Activated CD8-positive, alpha-beta memory T cell treated with anti-CD3 and anti-CD28 coated beads for 4 hours (primary cell): ENCODE measurements at places on chromosomes 3 and 15.

DNA sequence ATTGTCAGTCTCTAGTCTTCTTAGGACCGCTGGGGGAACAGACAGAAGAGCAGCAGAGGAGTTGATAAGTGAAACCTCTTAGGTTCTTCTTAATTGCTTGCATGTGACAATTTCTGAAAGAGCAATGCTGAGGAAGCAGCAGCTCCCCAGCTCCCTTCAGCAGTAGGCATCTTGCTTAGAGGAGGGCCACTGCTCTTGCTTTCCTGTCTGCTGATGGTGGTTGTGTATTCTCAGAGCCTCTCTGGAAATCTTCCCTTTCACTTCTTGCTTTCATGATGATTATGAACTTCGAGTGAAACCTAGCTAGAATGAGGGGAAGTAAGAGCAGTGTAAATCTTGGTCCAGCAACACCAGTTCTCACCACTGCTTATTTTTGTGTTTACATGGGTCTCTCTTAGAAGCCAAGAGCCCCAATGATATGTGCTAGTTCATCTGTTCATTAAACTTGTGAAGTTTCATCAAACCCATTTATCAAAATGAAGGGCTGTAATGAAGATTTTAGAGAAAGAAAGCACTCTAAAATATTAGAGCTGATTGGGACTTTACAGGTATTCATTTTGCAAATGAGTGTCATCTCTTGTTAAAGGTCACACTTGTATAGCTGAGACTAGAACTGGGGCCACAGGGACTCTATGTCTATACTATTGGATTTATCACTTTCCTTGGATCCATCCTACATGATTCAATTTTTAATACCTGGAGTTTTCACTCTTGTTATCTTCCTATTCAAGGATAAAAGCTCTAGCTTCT lies 246.7 kb downstream of the LPP start:
- DNase-seq = no peak

GRCh38 chr15:66730168-66731021 lies 28.4 kb downstream of the SMAD6 start:
- no peak for DNase-seq

- DNase-seq = no peak
Observed at GRCh38 chr3:123935830-123936229, 25.2 kb downstream of the CCDC14 start.

GRCh38 chr3:31157893-31158620 lies 263.6 kb upstream of the GADL1 start:
- DNase-seq = no peak

DNA sequence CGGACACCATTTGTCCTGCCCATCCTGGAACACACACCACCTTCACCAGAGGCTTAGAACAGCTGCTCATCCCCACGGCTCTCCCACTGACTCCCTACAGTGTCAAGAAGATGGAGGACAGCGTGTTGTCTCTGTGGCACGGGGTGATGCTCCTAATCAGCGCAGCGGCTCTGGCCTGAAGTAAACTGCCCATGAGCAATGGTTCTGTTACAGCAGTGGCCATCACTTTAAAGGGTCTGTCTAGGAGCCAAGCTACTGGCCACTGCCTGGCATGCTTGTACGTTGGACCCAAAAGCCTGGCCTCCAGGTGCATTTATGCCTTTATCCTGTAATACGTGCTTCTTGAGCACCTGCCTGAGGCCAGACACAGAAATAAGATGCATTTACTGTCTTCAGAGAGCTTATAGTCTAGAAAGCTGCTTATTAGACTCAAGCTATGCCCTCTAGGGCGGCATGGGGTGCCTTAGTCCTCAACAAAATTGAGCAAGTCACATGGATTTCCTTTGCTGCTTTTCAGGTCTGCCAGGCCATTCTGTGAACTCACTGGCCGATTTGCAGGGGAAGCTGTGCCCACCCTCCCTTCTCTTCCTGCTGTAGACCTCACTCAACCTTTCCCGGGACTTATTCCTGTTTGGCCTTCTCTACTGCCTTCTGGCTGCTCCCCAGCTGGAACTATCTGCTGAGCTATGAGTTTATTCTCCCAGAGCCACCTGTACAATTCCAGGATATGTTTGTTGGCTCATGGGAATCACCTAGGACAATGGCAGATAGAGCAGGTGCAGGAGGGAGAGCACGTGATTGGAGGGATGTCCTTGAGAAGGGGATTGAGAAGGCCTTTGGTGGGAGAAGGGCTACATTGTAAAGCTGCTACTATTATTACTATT lies 51.9 kb downstream of the STARD5 start:
- no peak for DNase-seq

GRCh38 chr15:38128341-38128781 lies 124.3 kb upstream of the SPRED1 start:
- DNase-seq = no peak

GRCh38 chr3:142237891-142238290 lies 12.5 kb upstream of the GK5 start:
- DNase-seq = no peak

DNA sequence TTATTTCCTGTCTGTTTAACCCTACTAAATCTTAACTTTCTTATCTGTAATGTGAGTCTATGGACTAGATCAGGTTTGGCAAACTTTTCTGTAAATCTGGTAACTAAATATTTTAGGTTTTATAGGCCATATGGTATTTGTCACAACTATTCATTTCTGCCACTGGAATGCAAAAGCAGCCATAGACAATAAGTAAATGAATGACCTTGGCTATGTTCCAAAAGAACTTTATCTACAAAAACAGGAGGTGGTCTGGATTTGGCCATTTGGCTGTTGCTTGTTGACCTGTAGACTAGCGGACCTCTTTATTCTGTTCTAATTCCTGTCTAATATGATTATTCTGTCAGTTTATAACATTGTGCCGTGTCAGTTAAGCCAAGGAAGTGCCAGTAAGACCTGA lies 314.2 kb downstream of the LPP start:
- no peak for DNase-seq

DNA sequence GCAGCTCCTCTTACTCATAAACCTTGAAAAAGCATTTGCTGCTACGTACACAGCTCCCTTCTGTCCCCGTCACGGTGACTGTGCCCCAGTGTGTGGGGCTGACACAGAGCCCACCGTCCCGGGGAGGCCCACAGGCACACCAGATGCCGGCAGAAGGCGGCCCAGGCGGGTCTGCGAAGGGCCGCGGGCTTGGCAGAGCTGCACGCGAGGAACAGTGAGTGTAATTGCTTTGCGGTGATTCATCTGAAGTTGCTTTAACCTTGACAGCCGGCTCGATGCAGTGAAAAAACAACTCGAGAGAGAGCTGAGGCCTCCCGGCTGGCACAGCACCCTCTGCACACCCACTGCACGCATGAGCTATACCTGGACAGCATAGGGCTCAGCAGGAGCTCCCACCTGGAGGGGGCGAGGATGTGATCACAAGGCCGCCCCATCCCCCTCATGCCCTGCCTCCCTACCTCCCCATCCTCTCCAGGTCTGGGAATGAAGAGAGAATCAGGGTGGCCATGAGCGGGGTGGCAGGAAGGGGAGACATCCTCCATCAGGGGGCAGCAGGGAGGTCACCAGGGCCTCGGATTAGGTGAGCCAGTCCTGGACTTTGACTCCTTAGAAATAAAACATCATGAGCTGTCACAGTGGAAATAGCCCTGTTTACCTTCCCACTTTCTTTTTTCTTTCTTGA lies 172.7 kb downstream of the MEGF11 start:
- DNase-seq = no peak

DNA sequence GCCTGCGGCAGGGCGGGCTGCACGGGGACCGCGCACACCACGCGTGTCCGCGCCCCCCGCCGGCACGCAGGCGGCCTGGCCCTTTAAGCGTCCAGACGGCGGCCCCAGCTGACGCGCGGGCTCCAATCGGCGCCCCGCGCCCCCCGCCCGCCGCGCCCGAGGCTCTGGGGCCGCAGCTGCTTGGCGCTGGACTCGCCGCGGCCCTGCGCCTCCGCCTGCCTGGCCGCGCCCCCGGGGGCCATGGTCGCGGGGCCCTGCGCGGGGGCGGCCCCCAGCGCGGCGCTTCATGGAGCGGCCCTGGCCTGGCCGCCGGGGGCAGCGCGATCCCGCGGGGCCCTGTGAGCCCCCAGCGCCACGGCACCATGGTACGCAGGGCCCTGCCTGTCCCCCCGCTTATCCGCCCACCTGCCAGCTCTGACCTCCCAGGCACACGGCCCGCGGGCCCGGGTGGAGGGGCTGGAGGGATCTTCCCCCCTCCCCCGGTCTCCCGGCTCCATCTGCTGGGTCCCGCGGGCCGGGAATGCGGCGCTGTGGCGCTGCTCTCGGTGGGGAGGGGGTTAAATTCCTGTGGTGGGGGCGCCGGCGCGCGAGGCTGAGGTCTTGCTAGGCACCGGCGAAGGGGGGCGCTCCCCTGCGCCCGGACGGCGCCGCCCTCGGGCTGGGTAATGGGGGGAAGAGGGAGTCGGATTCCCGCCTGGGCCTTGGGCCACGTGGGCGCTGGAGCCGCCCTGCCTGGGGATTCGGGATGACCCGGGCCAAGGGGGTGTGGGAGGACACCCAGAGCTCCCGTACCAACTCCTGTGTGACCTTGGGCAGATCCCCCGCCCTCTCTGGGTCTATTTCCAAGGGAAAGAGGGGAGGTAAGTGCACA lies 1.1 kb downstream of the ZBTB47 start:
- no peak for DNase-seq

- DNase-seq = no peak
Observed at GRCh38 chr3:142992323-142992722, 9.0 kb upstream of the U2SURP start.

GRCh38 chr3:178808748-178809147 lies 262.9 kb downstream of the ZMAT3 start:
- no peak for DNase-seq

DNA sequence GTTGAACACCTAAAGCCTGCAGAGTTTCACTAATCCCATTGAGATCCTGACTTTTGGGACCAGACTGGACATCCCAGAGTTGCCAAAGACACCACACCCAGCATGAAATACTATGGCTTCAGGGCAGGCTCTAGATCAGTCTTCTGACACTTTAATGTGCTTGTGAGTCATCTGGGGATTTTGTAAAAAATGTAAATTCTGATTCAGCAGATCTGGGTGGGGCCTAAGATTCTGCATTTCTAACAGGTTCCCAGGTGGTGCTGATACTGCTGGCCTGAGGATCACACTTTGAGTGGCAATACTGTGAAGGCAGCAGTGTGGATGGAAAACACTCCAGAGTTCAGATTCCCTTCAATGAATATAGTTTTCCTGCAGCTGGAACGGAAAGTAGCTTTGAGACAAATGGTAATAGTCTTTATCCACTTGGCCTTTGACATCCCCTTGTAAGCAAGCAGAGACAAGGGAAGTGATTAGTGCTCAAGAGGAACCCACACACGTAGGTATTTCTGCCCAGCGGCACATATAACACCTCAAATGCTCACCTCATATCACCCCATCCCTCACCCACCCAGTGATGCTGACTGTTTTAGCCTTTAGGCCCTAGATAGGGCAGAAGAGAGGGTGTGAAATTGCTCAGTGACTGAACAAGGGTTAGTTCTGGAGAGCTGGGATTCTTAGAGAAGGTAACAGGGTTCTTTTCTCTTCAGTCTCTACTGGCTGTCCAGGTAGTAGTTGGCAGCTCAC lies 51.5 kb upstream of the GSK3B start:
- DNase-seq = no peak

DNA sequence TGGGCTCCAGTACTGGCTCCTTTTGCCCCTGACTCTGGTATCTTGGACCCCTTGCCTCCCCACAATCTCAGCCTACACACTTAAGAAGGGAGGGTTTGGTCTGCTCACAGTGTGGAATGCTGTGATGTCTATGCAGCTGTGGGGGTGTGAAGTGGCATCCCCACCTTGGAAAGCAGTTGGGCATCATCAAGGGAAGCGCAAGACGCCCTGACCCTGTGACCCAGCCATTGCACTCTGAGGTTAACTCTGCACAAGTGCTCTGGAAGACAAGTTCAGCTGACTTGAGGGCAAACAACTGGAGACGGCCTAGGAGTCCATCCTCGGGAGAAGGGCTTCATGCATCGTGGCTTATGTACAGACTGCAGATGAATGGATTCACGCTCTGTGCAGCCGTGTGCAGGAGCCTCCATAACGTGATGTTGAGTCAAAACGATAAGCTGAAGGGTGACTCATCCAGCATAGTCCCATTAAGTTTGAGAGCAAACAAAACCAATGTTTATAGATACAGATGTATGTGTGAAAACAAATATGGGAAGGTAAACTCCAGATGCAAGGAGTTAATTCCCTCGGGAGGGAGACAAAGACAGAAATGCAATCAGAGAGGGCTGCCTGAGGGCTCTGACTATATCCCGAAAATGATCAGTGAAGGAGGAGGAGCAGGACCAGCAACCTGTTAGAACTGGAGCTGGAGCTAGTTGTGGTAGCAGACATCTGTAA lies 86.8 kb downstream of the LSM3 start:
- DNase-seq = no peak

- no peak for DNase-seq
Observed at GRCh38 chr3:134823679-134824078, 28.6 kb downstream of the EPHB1 start.

GRCh38 chr3:175349168-175349567 lies 490.0 kb downstream of the NAALADL2 start:
- no peak for DNase-seq

GRCh38 chr3:11367143-11367693 lies 95.0 kb downstream of the ATG7 start:
- DNase-seq = no peak

DNA sequence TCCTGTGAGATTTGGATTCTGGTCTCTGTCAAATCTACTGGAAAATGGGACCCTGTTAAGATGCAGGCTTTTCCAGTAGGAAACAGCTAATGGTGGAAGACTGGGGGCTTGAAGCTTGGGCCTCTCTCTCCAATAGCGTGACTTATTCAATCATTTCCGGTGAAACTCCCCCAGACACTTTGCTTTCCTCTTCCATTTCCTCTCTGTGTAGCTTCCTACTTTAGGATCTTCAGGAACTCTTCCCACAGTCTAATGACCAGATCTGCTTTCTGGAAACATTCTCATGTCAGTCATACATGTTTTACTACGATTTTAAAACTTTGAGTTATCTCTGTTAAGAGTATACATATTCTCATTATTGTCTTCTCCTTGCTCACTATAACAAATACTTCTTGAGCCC lies 28.0 kb upstream of the TPRG1 start:
- DNase-seq = no peak

GRCh38 chr3:128584412-128585020 lies 66.1 kb downstream of the RPN1 start:
- DNase-seq = no peak

DNA sequence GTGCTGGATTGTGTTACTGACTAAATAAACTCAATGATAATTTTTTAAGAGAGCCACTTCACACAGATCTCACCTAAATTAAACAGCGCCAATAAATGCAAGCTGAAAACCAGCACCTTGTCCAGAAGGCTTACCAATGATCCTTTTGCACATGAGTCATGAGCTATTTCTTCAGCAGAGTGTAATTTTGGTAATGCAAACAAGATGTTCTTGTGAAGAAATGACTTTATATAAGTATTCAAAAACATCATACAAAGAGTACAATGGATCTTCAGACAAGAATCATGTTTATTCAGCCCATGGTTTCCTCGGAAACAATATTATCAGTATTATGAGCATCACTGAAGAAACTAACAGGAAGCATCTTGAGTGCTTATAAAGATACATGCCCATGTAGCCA lies 263.8 kb upstream of the UBE2E2 start:
- DNase-seq = no peak

GRCh38 chr15:77380033-77380432 lies 39.9 kb downstream of the PEAK1 start:
- DNase-seq = no peak
